ENCODE measurements at places on chromosomes 11 and 22.
A peak's percentile ranks its signal among the peaks of the same experiment; 100 is the strongest.

- no peak for DNase-seq
These were observed 70.6 kb downstream of the CTSC start for GRCh38 chr11:88266919-88267318.

DNA sequence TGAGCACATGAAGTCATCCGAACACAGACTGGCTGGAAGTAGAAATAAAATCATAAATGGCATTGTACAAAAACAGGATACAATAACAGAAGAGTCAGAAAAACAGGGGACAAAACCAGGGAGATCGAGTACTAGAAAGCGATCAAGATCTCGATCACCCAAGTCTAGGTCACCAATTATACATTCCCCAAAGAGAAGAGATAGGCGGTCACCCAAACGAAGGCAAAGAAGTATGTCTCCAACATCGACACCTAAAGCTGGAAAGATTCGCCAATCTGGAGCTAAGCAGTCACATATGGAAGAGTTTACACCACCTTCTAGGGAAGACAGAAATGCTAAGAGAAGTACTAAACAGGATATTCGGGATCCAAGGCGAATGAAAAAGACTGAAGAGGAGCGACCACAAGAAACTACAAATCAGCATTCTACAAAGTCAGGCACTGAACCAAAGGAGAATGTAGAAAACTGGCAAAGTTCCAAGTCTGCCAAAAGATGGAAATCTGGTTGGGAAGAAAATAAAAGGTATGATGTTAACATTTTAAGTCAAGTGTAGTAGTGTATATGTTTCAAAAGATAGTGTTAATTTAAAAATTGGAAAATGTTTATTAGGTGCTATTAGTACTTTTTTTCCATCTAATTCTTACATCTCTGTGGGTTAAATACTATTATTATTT lies 9.4 kb downstream of the PCF11 start:
- DNase-seq = no peak

DNA sequence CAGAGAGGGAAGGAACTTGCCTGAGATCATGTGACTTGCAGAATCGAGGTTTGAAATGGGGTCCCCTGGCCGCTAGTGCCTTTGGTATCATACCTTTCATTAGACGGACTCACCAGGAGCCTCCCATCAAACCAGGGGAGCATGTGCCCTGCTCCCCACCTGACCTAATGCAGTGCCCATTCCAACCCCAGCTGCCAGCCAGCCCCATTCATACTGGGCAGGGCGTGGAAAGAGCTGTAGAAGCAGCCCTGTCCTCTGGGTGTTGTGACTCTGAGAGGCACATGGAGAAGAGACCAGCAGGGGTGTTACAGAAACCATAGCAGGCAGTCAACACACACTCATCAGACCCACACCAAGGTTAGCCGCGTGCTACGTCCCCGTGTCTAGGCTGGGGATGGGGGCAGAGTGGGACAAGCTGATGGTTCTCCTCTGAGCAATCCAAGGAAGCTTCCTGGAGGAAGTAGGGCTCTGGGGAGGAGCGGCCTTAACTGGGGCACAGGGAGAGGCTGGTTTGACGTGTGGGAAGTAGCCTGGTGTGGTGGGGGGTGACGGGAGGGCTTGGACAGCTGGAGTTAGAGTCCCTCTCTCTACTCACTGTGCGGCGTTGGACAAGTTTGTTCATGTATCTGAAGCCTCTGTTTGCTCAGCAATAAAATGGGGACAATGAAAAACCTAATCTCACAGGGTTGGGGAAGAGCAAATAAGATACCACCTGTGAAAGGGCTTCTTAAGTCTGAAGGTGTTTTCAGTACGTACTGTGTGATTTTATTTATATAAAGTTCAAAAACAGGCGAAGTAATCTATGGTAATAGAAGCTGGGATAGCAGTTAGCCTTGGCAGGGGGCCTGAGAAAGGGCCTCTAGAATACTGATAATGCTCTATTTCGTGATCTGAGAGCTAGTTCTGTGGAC lies 14.0 kb downstream of the GRIK4 start:
- no peak for DNase-seq

DNA sequence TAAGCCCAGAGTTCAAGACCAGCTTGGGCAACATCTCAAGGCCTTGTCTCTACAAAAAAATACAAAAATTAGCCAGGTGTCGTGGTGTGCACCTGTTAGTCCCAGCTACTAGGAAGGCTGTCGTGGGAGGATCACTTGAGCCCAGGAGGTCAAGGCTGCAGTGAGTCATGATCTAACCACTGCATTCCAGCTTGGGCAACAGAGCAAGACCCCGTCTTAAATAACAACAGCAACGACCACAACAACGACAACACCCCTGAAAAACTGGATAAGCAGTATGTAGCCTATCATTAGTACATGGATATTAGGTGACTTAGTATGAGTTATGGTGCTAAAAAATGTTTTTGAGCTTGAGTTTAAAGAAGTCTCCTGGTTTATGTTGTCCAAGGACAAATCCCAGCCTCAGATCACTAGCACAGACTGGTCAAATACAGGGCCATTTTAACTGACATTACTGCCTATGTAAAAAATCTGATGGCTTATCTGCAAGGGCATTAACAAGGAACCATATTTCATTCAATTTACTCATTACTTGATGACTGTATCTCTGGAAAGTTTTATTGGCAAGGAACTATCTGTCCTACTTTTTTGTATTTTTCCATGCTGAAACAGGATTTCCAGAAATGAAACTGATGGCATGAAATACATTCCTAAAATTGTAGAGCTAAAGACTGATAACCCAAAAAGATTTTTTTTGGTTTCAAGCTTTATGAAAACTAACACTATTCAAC lies 23.4 kb downstream of the C2CD3 start:
- no peak for DNase-seq

GRCh38 chr11:4863876-4864275 lies 14.9 kb upstream of the OR51S1 start:
- no peak for DNase-seq

DNA sequence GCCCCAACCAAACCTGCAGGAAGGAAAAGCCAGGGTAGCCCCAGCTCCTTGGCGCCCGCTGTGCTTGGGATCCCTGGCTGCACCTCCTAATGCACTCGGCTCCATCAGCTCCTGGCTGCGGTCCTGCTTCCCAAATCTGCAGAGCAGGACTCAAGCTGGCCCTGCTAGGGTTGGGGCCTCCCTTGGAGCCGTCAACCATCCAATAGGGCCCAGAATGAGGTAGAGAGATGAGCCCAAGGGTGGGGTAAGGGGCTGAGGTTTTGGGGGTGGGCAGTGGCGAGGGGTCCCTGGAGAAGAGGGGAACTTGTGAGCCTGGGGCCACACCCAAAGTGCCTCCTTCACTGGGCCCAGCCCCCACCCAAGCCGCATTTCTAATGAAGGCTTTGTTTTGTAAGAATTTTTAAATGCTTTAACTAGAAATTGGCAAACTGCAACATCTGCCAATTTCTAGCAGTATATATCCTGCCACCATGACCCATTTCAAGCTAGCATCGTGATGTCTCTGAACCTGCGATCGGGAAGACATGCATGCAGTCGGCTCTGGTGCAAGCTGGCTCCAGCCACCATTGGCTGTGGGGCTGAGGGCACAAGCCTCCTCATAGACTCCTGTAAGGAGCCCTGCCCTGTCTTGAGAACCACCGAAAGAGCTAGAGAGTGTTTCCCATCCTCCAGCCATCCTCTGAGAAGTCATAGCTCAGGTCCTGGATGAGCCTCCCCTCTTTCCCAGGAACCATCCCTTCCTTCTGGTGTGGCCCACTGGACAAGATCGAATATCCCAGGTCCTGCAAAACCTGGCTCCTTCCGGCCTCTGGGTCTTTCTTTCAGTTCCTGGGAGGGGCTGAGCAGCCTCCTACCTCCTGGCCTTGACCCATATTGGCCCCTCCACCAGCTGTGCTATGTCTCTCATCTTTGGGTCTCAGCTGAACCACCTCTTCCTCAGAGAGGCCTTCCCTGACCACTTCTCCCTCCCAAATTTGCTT lies 15.5 kb downstream of the C1QTNF6 start:
- no peak for DNase-seq

GRCh38 chr22:50443801-50444625 lies 30.8 kb downstream of the SBF1 start:
- DNase-seq = no peak

DNA sequence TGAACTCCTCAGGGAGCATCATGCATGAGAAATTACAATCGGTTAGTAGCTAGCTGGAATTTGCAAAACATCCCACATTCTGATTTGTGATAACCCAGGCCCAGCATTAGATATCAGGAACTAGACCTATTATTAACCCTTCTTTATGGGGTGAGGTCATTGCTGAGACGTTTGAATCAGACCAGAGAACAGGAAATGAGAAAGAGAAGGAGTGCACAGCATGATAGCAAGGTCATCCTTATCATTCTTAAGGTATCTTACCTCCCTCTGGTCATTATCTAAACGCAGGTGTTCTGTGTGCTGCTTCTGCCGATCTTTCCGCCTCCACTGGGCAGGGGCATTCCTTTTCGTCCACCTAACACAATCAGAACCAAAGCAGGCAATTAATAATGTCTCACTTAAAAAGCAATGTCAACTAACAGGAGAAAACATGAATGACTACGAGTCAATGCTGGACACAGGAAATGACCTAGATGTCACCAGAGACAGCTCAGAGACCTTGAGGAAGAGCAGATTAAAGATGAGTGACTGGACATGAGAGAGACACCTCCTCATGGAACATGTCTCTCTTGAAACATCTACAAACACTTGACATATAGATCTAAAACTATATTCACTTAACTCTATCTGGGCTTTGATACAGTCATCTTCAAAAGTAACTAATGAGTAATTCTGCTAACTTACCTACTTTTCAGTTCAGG lies 78.3 kb upstream of the SCUBE2 start:
- DNase-seq = no peak

GRCh38 chr11:14644226-14645014 lies 816 bp downstream of the PDE3B start:
- DNase-seq = peak; percentile 36

GRCh38 chr11:16924826-16925560 lies 89.2 kb downstream of the PLEKHA7 start:
- no peak for DNase-seq

- no peak for DNase-seq
These were observed 159.4 kb downstream of the CADM1 start for GRCh38 chr11:115344846-115345245.

DNA sequence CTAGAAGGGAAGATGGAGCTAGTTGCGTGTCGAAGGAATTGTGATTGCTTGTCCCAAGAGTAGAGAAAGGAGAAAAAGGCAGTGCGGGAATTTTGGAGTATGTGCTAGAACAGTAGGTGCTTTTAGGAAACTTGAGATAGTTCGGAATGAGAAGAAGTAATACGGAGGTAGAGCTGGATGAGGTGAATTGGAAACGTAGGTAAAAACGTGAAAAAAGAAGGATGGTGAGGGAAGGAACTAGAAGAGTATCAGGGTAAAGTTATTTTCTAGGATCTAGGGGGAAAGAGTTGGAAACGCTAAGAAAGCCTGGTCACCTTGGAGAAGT lies 1.4 kb downstream of the CEP57 start:
- DNase-seq = no peak

DNA sequence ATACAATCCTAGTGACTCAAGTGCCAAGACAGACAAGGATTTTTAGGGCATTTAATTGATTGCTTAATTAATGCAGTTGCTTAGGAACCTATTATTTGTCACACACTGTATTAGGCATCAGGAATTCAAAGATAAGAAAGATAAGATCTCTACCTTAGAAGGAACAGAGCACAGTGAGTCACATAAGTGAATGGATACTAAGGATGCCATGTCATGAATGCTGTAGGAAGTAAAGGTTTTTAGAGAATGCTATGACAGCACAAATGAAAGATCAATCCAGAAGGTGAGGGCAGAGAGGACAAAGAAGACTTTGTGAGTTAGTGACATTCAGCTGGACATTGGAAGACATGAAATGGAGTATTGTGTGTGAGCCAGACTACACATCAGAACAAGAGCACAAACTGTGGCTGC lies 147.9 kb upstream of the DDI1 start:
- no peak for DNase-seq

DNA sequence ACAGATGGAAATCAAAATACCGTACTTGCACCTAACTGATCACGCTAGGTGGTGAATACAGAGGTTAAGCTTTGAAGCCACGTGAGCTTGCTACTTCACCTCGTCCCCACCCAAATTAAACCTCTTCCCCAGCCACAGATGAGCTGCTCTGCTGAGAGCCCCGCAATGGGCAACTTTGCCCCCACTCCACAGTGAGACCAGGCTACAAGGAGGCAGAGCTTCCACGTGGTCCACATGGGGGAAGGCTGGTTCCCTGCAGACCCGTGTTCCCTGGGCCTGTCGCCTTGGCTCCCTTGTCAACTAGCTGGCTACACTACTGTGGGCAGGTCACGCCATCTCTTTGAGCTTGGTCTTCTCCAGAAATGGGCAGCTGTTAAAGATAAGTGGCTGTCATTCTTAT lies 10.9 kb downstream of the CD5 start:
- DNase-seq = no peak

GRCh38 chr11:492427-493226 lies 14.4 kb downstream of the RNH1 start:
- no peak for DNase-seq

- peak; percentile 22 for DNase-seq
These were observed 12.6 kb downstream of the SCARF2 start for GRCh38 chr22:20424932-20425565.

GRCh38 chr11:31233425-31233824 lies 136.1 kb downstream of the DCDC1 start:
- DNase-seq = no peak

All from stimulated activated CD4-positive, alpha-beta T cell treated with anti-CD3 and anti-CD28 coated beads, Interleukin-1b, Interleukin-23, amount 100 ng/mL, for 48 hours (primary cell).